ENCODE measurements at places on chromosomes 2 and 18.

DNA sequence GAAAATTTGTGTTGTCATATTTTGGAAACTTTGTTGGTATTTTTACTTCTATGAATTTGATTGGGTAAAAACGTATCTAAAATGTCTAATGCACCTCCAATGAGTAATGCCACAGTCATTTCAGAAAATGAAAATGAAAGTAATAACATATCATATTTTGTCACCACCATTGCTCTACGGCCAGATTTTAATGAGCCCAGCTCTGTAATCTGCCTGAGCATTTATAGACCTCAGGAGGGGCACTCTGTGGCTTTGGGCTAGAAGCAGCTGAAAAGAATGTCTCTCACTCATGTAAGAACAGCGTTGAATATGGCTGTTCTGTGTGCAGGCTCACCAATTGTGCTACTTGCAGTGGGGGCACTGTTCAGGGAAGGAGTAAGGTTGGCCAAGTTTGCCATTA, 32.7 kb upstream of the ABCA12 start:
- no peak for DNase-seq

- no peak for DNase-seq
These were observed 8.6 kb downstream of the PSMG2 start for GRCh38 chr18:12711446-12711845.

- no peak for DNase-seq
These were observed 30.0 kb downstream of the CFAP221 start for GRCh38 chr2:119574108-119574815.

- peak; percentile 88 for DNase-seq
These were observed 833.1 kb upstream of the NXPH2 start for GRCh38 chr2:139613264-139613663.

DNA sequence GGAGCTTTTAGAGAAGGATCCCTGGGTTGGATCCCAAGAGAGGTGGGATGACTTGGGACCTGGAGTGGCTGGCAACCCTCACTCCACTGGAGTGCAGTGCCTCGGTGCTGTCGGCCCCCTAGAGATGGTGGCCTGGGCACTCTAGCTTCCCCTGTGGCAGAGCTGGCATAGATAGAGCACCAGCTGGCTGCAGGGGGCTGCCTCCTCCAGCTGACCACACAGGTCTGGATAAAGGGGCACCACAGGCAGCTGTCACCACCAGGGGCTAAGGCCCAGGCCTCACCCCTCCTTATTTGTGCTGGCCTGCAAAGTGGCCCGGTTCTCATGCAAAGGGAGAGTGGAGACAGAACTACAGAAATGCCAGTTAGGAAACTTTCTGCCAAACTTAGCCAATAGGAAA, 74.3 kb downstream of the ZBTB7C start:
- no peak for DNase-seq

GRCh38 chr2:71718686-71719085, 265.3 kb downstream of the DYSF start:
- no peak for DNase-seq

DNA sequence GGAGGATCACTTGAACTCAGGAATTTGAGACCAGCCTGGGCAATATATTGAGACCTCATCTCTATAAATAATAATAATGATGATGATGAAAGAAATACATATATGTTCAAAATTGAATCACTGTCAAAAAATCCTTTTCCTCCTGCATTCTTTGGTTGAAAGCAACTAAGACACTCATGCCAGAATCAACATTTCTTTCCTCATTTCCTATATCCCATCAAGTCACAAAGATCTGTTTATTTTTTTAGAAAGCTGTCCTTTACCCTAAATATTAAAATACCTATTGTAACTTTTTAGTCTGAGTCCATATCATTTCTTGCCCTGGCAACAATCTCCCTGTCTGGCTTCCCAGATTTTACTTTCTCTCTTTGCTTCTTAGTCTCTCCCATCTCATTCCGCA, 31.8 kb upstream of the PPP4R3B start:
- no peak for DNase-seq

DNA sequence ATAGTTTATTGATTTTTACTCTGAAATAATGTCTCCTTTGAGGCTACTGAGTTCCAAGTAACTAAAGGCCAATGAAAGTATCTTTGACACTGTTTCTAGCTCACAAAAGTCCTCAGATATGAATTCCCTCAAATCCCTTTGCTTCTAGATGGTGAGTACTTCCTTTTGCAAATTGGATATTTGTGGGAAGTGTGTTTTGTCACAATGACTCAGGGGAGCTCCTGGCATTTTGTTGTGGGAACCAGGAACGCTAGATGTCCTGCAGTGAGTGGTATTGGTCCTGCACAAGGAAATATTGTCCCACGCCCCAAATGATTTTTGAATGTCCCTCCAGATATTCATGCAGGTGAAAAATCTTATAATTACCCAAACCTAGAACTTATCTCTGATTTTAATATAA, 24.3 kb downstream of the TACR1 start:
- DNase-seq = no peak

- no peak for DNase-seq
These were observed 16.9 kb upstream of the KCNG3 start for GRCh38 chr2:42510608-42511243.

DNA sequence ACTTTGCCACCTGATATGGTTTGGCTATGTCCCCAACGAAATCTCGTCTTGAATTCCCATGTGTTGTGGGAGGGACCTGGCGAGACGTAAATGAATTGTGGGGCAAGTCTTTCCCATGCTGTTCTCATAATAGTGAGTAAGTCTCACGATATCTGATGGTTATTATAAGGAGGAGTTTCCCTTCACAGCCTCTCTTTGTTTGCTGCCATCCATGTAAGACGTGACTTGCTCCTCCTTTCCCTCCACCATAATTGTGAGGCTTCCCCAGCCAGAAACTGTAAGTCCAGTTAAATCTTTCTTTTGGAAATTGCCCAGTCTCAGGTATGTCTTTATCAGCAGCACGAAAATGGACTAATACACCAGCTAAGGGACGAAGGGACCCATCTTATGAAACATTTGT, 1303.3 kb downstream of the SUCLG1 start:
- no peak for DNase-seq

- DNase-seq = no peak
These were observed 20.4 kb upstream of the DOK6 start for GRCh38 chr18:69380324-69380723.

DNA sequence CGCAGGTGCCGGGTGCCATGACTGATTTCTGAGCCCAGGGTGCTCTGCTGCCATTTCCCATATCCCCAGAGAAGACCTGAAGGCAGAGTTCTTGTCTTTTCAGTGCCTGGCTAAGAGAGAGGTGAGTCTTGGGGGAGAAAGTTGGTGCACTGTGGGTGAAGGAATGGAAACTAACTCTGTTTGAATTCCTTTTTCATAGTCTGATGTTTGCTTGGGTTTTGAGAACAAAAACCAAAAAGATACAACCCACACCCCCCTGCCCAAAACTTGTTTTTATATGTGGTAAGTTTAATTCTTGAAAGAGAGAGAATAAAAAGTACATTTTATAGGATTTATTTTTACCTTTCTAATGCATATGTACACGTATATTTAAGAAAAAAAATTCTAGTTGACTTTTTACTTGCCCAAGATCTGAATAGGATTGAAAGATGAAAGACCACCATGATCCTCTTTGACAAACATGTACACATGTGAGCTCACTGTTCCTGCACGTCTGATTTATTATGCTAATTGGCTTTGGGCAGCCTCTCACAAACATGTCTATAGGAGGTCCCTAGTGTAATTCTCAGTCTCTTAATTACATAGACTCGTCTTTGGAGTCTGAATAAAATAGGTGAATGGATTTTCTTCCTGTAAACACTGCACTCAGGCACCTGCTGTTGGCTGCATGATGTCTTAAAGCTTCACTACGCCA, 46.3 kb downstream of the ARL4C start:
- no peak for DNase-seq

GRCh38 chr18:3998698-3999333, 456.3 kb downstream of the DLGAP1 start:
- peak; percentile 2 for DNase-seq

DNA sequence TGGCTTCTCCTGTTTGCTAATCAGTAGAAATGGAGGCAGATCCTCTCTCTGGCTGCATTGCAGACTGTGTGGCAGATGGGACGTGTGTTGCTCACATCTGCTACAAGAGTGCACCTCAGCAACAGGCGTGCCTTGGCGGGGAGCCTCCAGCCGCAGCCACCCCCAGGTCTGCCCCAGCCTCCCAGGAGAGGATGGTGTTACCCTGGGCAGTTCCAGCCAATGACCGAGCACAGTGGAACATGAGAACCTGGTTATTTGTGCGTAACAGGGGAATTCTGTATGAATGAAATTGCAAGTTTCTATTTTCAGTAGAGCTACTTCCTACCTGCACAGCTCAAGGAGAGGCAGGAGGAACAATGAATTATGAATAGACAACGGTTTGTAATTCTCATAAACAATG, 130.6 kb upstream of the CBLN2 start:
- DNase-seq = no peak

GRCh38 chr18:7021994-7022840, 95.4 kb downstream of the LAMA1 start:
- peak; percentile 88 for DNase-seq

DNA sequence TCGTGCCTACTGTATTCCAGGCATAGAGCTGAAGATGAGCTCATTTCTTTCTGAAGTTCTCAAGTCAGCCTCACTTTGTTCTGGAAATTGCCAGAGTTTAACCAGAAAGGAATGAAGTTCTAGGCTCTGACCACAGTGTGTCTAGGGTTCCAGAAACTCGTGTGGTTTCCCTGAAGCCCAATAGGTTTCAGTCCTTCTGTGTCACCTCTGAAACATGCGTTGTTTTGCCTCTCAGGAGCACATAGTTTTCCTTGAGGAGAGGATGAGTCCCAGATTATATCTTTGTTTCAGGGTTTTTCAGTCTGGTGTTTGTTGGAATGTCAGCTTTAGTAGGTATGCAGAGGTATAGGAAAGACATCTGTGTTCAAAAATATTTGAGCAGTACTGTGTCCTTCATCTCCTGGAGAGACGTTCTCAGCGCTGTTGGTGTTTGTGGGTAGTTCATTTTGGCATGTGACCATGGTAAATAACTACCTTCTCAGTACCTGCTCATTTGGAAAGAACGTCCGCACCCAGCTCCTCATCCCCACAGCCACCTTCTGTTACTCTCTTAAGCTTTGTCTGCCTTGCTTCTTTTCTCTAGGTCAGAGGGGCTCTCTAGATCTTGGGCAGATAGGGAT, 56.6 kb downstream of the RALBP1 start:
- DNase-seq = no peak

GRCh38 chr2:235439959-235440662, 53.7 kb upstream of the AGAP1 start:
- no peak for DNase-seq

DNA sequence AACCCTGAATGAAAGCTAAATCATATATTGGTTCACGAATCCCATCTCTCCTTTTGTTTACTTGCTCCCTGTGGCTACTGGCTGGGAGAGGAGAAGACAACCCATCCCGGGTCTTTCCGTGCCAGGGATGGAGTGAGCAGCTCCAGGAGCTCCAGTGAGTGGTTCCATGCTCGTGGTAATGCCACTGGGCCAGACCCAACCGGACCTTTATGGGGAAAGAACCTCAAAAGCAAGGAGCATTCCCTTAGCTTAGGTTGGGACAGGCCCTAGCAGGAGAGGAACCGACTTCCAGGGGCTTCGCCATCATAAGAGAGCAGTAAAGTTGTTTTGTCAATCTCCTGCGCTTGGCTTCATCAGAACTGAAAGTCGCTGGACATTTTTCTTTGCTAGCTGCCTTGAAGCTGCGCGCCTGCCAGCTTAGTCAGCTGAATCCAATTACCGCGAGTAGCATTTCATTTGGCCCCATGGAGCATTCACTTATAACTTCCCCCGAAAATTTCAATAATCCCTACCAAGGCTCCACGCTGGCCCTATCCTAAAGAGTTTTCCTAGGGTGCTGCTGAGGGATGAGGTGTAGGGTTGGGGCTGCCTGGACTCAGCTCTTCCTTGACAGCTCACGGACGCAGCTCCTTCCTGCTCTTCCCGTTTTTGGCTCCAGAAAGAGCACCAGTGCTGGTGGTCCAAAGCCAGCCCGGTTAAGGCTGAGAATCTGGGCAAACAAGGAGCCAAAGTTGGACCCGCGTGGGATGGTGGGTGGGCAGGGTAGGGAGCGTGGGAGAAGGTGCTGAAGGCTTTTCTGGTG, 4.9 kb downstream of the HOXD3 start:
- DNase-seq = no peak

DNA sequence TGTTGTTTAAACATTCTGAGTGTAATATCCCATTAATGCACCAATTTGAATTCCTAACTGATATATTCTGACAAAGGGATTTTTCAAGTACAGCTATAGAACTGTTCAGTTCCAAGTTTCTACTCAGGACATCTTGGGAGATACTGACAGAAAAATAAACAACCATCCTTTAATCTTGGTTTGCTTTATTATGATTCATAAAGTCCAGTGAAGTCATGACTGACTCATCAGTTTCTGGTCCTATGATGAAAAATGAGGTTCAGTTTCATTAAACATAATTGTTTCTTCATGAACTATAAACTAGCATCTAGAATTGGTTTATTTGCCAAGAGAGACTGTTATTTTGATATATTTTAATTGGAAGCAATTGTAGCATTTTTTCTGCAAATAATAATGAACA, 896.2 kb downstream of the CCDC85A start:
- DNase-seq = no peak

DNA sequence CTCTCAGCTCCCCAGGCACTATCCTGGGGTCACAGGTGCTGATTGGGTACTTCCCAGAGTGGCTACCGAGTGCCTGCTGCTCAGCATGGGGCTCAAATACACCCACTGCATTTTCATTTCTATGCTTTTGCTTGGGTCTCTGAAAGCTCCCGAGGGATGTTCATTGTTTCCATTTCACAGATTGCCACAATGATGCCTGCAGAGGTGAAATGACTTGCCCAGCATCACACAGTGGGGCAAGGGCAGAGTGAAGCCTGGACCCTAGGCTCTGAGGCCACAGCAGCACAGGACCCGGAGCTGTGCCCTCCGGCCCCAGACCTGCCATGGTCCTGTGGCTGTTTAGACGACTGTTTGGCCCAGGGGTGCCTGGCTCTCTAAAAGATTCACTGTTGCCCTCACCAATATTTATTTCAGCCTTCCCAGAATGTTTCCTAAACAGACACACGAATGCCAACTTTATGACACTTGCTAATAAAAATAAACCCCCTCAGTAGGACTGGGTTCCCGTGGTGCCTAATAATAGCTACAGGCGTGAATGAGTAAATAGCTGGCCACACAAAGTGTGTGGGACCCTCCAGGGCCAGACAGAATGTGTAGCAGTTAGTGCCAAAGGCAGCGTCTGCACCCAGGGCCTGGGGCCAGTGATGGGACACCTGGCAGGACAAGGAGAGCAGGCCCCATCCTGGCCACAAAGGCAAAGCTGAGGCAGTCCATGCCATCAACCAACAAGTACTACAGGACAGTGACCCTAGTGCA, 11.5 kb upstream of the ST8SIA5 start:
- no peak for DNase-seq

DNA sequence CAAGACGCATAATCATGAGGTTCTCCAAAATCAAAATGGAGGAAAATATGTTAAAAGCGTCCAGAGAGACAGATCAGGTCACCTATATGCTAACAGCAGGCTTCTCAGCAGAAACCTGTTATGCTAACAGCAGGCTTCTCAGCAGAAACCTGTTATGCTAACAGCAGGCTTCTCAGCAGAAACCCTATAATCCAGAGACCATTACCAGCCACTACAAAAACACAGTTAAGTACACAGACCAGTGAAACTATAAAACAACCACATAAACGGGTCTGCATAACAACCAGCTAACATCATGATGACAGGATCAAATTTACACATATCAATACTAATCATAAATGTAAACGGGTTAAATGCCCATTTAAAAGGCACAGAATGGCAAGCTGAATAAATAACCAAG, 1548.4 kb upstream of the TMEFF2 start:
- DNase-seq = peak; percentile 13

All from NCI-H1092 (cell line).